Fibroblast of lung (primary cell): ENCODE measurements at places on chromosomes 12 and 14. TPM values are rescaled to one million over a fixed set of nuclear protein-coding genes. Genes with fewer than 3 reads are reported as not detected.

GRCh38 chr12:50564237-50564947 lies 59.6 kb downstream of the DIP2B start:
- no peak for DNase-seq

Gene CARMIL3
- 0.17 and 0.26 TPM in 2 replicates for total RNA-seq

Gene PRKAB1
- total RNA-seq = 14.6 and 17.0 TPM in 2 replicates

Gene ATP23
- total RNA-seq = 8.5 and 9.4 TPM in 2 replicates

DNA sequence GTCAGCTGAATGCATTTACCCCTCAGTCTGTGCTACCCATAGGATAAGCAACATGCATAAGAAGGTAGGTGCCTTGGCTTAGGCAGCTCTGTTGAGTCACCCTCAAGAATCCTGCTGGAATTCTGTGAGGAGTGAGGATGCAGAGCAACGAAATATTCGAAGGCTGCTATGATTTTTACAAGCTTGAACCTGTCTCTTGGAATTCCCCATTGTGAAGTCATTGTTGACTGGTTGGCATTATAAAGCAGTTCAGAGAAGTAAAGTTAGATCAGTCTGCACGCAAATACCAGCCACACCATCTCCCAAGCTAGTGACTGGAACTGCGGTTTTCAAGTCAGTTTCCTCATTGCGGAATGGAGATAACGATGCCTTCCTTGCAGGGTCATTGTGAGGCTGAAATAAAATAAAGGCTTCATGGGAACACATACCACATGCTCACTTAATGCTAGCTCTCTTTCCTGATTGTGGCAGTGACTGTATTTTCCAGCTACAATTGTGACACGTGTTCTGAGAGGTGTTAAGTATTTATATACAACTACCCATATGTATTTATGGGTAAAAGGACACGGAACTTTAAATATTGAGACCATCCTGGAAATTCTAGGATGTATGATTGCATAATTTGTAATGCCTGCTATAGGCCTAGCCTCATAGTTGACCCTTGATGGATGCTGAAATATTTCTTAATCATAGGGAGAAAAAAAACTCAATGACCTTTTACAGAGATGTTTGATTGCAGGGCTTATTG lies 96.7 kb downstream of the ETV6 start:
- DNase-seq = peak; percentile 82

Gene PTPRR
- total RNA-seq = under 0.01 and 0.50 TPM in 2 replicates

- no peak for DNase-seq
These were observed 29.4 kb upstream of the FBRSL1 start for GRCh38 chr12:132460571-132460970.
